ENCODE measurements at places on chromosomes 6 and 20.

DNA sequence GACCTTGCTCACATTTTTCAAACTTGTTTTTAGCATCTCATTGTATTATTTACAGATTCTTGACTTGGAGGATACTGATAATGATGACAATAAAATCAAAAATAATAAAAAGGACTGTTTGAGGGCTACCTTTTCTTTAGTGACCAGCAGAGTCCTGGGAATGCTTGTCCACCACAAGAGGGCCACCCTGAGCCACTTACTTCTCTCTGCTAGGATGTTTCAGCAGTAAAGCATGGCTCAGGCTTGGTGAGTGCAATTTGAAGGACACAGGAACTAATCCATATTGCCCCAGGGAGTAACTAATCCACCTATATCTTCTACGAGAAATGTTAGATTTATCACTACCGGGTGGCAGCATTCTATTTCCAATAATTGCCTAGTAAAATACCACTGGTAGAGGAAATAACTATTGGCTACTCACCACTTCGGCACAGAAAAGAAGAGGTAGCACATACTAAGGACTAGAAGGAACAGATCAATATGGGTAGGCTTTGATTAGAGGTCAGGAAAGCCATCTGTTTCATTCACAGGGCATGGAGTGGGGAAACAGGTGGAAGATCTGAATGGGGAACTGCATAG lies 5.8 kb upstream of the KIAA0408 start:
- no peak for DNase-seq

- DNase-seq = no peak
Measured at GRCh38 chr6:84809455-84809854, 45.1 kb upstream of the TBX18 start.

- no peak for DNase-seq
Measured at GRCh38 chr6:44050872-44051505, 76.3 kb downstream of the MRPL14 start.

GRCh38 chr20:31923388-31924331 lies 28.2 kb downstream of the PDRG1 start:
- peak; percentile 52 for DNase-seq

DNA sequence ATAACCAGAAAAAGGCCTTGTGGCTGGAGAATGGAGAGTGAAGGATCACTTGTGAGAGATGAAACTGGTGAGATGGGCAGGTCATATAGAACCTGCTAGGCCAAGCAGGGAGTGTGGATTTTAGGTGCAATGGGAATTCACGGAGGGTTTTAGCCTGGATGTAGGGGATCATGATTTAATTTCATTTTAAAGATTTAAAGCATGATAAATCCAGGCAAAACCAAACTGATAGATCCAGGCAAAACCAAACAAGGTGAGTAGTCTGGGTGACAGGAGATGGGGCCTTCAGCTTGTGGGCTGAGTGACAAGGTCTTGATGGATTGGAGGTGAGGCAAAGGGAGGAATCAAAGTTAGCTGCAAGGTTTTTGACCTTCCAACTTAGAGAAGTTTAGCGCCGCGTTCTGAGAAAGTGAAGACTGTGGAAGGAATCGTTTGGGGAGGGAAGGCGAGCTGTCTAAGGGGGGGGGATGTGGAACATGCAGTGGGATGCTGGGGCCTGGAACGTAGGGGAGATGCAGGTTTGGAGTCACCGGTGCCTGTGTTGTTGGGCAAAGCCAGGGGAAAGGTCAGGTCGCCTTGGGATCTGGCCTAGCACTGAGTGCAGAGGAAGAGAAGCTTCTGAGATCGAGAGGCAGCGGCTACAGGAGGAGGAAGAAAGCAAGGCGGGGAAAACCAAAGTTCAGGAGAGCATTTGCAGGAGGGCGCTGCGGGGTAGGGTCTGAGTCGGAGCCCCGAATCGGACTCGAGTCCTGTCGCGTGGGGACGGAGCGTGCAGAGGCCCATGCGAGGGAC lies 1.3 kb upstream of the PLCG1 start:
- no peak for DNase-seq
